BE2C (cell line): ENCODE measurements at places on chromosomes 6 and 20.

GRCh38 chr6:27940766-27941165 is 16.3 kb upstream of the OR2B6 start:
- no peak for DNase-seq

DNA sequence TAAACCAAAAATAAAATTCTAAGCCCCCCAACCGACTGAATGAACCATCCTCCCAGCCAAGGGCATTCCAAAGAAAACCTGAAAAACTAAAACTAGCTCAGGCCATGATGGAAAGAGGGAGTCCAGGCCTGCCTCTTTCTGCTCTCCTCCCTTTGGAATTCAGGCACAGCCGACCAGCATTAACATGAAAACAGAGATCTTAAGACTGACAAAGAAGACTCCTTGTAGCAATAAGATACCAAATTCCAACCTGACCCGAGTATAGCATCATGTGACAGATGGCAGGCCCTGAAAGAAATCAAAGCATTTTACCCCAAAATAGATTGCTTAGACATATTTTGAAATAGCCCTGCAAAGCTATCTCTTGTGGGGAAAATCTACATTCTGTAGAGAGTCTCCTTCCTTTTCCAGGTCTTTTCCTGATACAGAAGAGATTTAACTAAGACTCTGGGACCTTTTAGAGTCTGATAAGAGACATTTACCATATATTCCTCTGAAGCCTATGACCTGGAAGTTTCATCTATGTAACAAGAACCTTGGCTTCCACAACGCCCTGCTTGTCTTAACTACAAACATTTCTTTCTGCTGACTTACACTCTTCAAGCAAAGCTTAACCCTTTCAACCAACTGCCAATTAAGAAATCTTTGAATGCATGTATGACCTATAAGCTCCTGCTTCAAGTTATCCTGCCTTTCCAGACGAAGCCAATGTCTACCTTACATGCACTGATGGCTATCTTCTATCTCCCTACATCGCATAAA is 22.2 kb upstream of the TXLNB start:
- no peak for DNase-seq

- DNase-seq = no peak
These were observed 370.4 kb downstream of the PREX1 start for GRCh38 chr20:48457193-48458002.

- DNase-seq = no peak
These were observed 113.4 kb upstream of the CARMIL1 start for GRCh38 chr6:25165800-25166199.
